ENCODE measurements at places on chromosomes 3 and 15.
A peak's percentile ranks its signal among the peaks of the same experiment; 100 is the strongest.

GRCh38 chr3:62496503-62496902 lies 123.2 kb upstream of the FEZF2 start:
- H3K27ac ChIP-seq, result no peak overlapping the region
- no peaks in the 10 kb centered on the region for H3K36me3 ChIP-seq
- no peak overlapping the region for H3K4me3 ChIP-seq
- no peaks in the 10 kb centered on the region for H3K27me3 ChIP-seq

DNA sequence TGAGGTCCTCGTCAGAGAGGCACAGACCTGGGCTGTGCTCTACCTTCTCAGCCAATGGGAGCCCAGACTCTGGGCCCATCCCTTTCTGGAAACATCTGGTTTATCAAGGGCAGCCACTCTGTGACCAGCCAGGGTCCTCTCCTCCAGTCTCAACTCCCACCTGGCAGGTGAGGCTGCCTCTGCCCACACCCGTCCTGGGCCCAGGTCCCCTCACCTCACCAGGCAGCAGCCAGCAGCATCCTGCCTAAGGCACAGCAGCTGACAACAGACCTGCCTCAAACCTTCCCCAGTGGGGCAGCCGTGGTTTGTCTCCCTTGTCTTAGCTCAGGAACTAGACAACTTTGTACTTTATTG lies 8.7 kb upstream of the VIPR1 start:
- peaks cover 16% of the 10 kb centered on the region for H3K4me1 ChIP-seq
- H3K27ac ChIP-seq, result no peak overlapping the region
- H3K27me3 ChIP-seq, result no peaks in the 10 kb centered on the region
- DNase-seq, result no peak
- no peak overlapping the region for H3K4me3 ChIP-seq

DNA sequence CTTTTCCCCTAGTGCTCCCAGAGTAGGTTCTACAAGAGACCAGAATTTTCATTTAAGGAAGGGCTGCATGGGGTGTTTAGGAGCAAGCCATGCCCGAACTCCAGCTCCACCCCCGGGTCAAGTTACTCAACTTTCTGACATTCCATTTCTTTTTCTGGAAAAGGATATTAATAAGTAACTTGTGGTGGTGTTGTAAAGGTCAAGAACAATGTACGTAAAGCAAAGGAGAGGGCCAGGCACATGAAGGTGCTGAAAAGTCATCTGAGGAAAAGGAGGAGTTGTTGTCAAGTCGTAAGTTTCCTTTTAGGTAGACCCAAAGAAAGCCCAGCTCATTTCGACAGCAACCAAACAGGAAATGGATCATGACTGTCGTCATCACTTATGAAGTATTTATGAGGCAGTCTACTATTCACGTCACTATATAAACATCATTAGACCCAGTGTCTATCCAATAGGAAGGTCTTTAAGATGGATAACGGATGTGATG lies 319.6 kb upstream of the IL12A start:
- H3K27ac ChIP-seq, result no peak overlapping the region
- H3K4me3 ChIP-seq, result no peak overlapping the region
- DNase-seq, result no peak
- H3K36me3 ChIP-seq, result no peaks in the 10 kb centered on the region

GRCh38 chr3:48990636-48991469 lies 812 bp downstream of the P4HTM start:
- peaks cover 21% of the 10 kb centered on the region for H3K4me1 ChIP-seq
- H3K4me3 ChIP-seq, result peak overlapping the region; percentile 92
- DNase-seq, result peak; percentile 69
- peak overlapping the region; percentile 68 for H3K27ac ChIP-seq
- H3K27me3 ChIP-seq, result no peaks in the 10 kb centered on the region
- H3K36me3 ChIP-seq, result no peaks in the 10 kb centered on the region

DNA sequence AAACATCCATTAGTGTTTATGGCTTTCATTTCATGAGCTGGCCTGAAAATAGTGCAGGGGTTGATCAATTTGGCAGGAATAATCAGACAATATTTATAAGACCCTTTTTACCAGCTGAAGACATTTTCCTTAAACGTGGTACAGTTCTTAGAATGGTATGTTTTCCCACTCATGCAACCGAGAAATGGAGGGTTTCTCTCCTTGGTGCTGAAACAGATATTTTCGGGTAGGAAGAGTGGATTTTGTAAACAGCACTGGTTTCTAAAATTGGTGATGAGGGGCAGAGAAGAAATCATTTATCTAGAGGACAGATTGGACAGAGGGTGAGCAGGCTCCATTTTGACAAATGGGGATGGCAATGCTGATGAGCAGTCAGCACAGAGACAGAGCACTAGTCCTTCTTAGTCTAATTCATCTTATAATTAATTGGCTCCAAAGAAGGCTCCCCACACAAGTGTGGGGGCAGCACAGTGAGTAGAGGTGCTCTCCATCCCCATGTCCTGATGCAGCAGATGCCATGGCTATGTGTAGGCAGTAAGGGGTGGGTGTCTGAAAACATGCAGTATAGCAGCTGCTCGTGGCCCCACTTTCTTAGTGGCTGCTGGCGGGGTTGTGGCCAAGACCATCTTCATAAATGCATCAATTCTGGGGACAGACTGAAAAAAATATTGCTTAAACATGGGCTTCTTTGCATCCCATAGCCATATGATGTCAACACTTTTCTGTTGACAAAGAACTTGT lies 18.1 kb upstream of the SLC7A14 start:
- H3K27ac ChIP-seq, result no peak overlapping the region
- H3K36me3 ChIP-seq, result no peaks in the 10 kb centered on the region
- H3K4me1 ChIP-seq, result no peaks in the 10 kb centered on the region
- H3K27me3 ChIP-seq, result no peaks in the 10 kb centered on the region

- no peak for DNase-seq
- no peak overlapping the region for H3K27ac ChIP-seq
- no peaks in the 10 kb centered on the region for H3K27me3 ChIP-seq
- H3K4me1 ChIP-seq, result peaks cover 10% of the 10 kb centered on the region
- H3K4me3 ChIP-seq, result no peak overlapping the region
Observed at GRCh38 chr3:49359623-49360022, 1.5 kb upstream of the GPX1 start.

Data from testis (tissue), 5 donors.